ENCODE measurements at places on chromosomes 7 and 10. TPM values are rescaled to one million over a fixed set of nuclear protein-coding genes. Genes with fewer than 3 reads are reported as not detected.

GRCh38 chr10:71458387-71458786 lies 61.7 kb downstream of the CDH23 start:
- no peak for DNase-seq

- no peak for DNase-seq
These were observed 27.5 kb downstream of the INPP5F start for GRCh38 chr10:119753309-119753708.

ZPBP gene
- polyA plus RNA-seq = not detected

SLC4A2 gene
- 112 TPM for polyA plus RNA-seq

DNA sequence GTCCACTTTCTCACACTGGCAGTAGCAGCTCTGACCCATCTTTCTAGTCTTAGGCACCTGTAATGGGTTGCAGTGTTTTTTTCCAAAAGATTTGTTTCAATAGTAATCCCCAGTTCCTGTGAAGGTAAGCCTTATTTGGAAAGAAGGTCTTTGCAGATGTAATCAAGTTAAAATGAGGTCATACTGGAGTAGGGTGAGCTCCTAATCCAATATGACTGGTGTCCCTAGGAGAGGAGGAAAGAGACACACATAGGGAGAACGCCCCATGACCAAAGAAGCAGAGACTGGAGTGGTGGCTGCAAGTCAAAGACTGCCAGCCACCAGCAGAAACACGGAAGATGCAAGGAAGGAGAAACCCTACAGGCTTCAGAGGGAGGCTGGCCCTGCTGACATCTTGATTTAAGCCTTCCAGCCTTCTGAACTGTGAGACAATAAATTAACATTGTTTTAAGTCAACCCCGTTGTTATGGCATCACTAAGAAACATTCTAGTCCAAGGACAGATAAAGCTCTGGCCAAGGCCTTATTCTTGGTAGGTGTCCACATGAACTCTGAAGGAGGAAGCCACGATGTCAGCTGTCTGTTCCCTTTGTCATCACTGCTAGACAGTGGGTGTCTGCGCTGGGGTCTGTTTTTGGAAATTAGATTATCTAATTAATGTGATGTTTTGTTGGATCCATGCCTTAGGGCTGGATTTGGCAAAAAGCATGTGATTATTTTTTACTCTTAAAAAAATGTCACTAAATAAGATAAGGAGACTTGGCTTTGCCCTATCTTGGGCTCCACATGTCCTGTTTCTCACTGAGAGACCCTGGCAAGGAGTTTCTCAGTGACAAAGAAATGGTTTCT lies 214.9 kb downstream of the KCNMA1 start:
- DNase-seq = no peak

CYP2E1 gene
- polyA plus RNA-seq = 1.7 TPM

GRCh38 chr10:44801383-44802327 lies 109.5 kb upstream of the TMEM72 start:
- peak; percentile 97 for DNase-seq

HABP2 gene
- not detected for polyA plus RNA-seq

DNA sequence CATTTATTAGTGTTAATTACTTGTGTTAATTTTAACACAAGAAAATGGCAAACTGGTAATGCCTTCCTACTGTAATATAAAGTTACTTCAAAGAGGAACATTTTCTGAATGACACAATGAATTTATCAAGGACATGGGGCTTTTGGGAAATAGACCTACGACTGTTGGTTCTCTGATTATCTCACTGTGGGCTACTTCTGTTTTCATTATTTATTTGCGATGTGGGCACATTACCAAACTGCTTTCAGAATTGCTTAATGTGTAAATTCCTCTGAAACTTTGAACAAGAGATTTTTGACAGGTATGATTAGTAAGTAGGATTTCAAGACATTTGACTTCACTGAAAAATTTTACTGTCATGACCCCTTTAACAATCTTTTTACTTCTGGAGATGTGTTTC lies 535.6 kb downstream of the CNTNAP2 start:
- no peak for DNase-seq

- no peak for DNase-seq
These were observed 61.0 kb downstream of the STEAP1B start for GRCh38 chr7:22438994-22439393.

DNA sequence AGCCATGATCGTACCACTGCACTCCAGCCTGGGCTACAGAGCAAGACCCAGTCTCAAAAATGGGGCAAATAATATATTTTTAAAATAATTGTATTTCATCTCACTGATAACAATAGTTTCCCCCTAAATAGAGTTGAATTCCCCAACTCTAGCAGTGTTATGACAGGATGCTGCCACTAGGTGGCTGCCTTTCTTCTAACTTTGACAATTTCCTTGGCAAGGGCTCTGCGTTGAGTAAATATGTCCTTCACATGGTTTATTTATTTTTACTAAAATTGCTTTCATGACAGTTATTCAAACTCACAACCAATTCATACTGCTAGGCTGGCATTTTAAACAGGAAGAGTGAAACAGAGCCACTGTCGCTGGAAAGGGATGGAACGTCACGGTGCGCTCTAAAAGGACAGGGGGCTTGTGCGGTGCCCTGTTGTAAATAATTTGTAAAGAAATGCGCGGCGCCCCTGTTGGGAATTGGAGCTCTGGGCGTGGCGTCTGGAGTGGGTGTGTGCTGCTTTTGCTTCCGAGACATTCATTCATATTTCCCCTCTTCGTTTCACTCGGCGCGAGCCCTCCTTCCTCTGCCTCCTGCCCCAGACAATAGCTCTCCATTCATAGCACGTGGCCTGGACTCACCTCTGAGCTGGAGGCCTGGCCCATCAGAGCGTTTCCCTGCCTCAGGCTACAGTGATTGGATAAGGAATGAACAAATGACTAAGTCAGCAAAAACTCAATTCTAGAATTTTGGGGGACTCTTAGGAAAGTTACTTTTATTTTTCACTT lies 20.5 kb upstream of the PITRM1 start:
- peak; percentile 73 for DNase-seq

GRCh38 chr10:102159051-102159597 lies 6.9 kb downstream of the NOLC1 start:
- peak; percentile 66 for DNase-seq

GALNT17 gene
- polyA plus RNA-seq = not detected

BICC1 gene
- 5.1 TPM for polyA plus RNA-seq

- DNase-seq = peak; percentile 62
These were observed 42.0 kb downstream of the ZC3HC1 start for GRCh38 chr7:130008941-130009847.

- DNase-seq = no peak
These were observed 254.4 kb downstream of the ANKRD7 start for GRCh38 chr7:118478931-118479330.

DNA sequence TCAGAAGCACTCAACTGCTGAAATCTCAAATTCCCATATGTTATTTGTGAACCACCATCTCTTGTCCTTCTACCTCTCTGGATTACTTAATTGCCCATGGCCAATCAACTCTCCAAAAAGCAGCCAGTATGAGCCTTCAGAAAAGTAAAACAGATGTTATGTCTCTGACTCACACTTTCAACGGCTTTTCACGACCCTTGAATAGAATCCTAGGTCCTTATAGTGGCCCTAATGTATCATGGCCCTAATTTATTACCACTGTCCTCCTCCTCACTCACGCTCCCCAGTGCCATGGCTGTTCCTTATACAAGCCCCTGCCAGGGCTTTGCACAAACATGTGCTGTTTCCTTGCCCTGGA lies 20.0 kb downstream of the ZNF438 start:
- DNase-seq = peak; percentile 44

GRCh38 chr10:125661941-125662515 lies 20.9 kb downstream of the TEX36 start:
- peak; percentile 55 for DNase-seq

GRCh38 chr7:131244259-131244852 lies 83.3 kb upstream of the MKLN1 start:
- DNase-seq = peak; percentile 97

GRCh38 chr10:71072131-71072822 lies 140.1 kb upstream of the UNC5B start:
- DNase-seq = no peak

- DNase-seq = no peak
These were observed 209.2 kb downstream of the C7orf25 start for GRCh38 chr7:42702647-42703046.

DCLRE1A gene
- polyA plus RNA-seq = 2.6 TPM

- no peak for DNase-seq
These were observed 96.6 kb upstream of the LRRN3 start for GRCh38 chr7:110994028-110994967.

- no peak for DNase-seq
These were observed 93.5 kb upstream of the KIAA1217 start for GRCh38 chr10:24115403-24115802.

TFPI2 gene
- polyA plus RNA-seq = 99.0 TPM
